ENCODE measurements at places on chromosomes 2 and 18. TPM values are rescaled to one million over a fixed set of nuclear protein-coding genes. Genes with fewer than 3 reads are reported as not detected.

The UPP2 gene
- total RNA-seq = not detected

The LIMS3 gene
- total RNA-seq = 1.7 TPM

The GRHL1 gene
- 0.40 TPM for total RNA-seq

The ANKAR gene
- total RNA-seq = 4.7 TPM

The PDE1A gene
- total RNA-seq = not detected

The CETN1 gene
- not detected for total RNA-seq

The CD207 gene
- total RNA-seq = not detected

The SLC38A11 gene
- total RNA-seq = 0.49 TPM

The SLC14A1 gene
- 3.3 TPM for total RNA-seq

The SPC25 gene
- 24.0 TPM for total RNA-seq

The PSTPIP2 gene
- 14.1 TPM for total RNA-seq

The LINC00305 gene
- not detected for total RNA-seq

The UGT1A9 gene
- not detected for total RNA-seq

The PKDCC gene
- total RNA-seq = not detected

The GALNT14 gene
- total RNA-seq = 1.1 TPM

The NABP1 gene
- 79.5 TPM for total RNA-seq

The FEV gene
- total RNA-seq = not detected

The PARD3B gene
- total RNA-seq = 1.9 TPM

The SPATA3 gene
- not detected for total RNA-seq

The ST8SIA3 gene
- not detected for total RNA-seq

The AQP12B gene
- total RNA-seq = not detected

The SCN7A gene
- total RNA-seq = not detected

The MYCN gene
- total RNA-seq = 2.3 TPM

The FSIP2 gene
- 0.58 TPM for total RNA-seq

The TMEM87B gene
- 15.4 TPM for total RNA-seq

The RELCH gene
- total RNA-seq = 62.4 TPM

The SLC19A3 gene
- not detected for total RNA-seq

The LHCGR gene
- total RNA-seq = not detected

The CFAP65 gene
- total RNA-seq = not detected

The VIT gene
- total RNA-seq = not detected

The IL1RL1 gene
- 0.48 TPM for total RNA-seq

The TPO gene
- not detected for total RNA-seq

The ANKRD30B gene
- not detected for total RNA-seq

The FLACC1 gene
- 8.0 TPM for total RNA-seq

The PRSS56 gene
- not detected for total RNA-seq

The NEB gene
- 0.31 TPM for total RNA-seq

The SLC40A1 gene
- 38.0 TPM for total RNA-seq
